ENCODE measurements at places on chromosomes 12 and 14.

DNA sequence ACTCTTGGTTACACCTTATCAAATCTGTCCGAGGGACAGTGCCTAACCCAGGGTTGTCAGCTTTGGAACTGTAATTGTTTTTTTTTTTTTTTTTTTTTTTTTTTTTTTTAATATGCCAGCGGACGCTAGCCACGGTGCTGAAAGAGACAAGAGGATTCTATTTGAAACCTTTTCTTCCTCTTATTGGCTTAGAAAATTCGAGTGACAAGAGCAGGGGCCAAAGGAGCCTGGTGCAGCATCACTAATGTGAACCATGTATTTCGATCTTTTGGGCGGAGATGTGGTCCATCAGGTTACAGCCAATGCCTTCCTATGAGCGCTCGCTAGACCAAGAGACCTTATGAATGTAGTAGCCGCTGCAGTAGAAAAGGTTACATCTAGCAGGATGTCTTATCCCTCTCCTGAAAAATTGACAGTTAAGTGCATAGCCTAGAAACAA, 922 bp downstream of the PTPRR start:
- DNase-seq, result no peak

- DNase-seq, result no peak
These were observed 2.5 kb downstream of the SLC38A1 start for GRCh38 chr12:46266382-46266791.

DNA sequence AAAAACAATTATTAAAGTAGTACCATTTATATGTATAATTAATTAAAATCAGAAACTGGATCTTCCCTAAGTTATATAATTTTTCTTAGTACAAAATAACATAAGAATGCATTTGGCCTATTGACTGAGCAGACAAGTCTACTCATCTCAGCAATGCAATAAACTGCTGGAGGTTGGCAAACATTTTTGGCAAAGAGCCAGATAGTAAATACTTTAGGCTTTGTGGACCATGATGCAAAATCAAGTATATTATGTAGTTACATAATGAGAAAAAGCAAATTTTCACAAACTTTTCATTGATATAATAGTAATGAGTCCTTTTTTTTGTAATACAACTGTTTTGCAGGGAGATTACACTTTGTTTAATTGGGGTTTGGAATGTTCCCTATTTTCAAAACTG, 30.9 kb downstream of the ERGIC2 start:
- no peak for DNase-seq

DNA sequence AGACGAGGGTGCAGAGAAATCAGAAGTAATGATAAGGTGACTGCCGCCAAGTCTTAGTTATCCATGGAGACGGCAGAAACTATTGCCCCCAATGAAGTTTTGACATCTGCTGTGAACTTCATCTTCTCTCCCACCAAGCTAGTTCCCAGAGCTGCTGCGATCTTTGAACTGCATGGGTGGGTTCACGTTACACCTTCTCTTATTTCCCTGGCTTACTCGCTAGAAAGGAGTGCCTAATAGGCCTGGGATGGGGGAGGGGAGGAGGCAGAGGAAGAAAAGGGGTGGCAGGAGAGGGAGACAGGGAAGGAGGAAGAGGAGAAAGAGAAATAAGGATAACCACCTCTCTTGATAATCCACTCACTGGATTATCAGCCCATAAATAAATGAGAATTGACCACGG, 157.1 kb downstream of the NTF3 start:
- DNase-seq, result no peak

DNA sequence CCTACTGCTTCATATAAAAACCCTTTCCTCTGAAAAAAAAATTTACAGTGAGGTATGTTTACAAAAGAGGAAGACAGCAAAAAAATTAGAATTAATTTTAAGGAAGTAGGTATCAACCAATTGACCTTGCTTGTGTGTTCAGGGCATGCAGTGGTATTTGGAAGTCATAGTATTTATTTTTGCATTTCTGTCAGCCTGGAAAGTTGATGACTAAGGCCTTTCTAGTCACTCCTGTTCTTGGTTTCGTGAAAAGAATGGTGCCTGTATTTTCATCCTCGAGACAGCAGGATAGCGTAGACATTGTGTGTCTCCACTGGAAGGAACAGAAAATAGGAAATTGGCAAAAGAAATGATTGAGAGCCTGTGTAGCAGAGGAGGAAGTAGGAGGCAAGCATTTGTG, 24.5 kb downstream of the SLC16A7 start:
- no peak for DNase-seq

DNA sequence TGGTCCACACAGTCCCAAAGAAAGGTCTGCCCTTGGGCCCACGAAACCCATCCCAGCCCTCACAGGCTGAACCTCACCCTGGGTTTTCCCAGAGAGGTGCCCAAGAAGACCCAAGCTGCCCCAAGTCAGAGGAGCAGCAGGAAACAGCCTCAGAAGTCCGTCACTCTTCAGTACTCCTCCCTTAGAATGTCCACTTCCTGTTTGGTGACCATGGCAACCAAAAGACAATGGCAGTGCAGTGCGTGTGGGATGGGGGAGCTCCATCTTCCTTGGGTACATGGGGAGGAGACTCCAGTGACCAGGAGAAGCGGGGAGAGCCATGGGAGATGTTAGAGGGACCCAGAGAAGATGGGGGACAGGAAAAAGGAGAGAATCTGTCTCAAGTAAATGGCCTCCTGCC, 11.3 kb downstream of the SELPLG start:
- no peak for DNase-seq

DNA sequence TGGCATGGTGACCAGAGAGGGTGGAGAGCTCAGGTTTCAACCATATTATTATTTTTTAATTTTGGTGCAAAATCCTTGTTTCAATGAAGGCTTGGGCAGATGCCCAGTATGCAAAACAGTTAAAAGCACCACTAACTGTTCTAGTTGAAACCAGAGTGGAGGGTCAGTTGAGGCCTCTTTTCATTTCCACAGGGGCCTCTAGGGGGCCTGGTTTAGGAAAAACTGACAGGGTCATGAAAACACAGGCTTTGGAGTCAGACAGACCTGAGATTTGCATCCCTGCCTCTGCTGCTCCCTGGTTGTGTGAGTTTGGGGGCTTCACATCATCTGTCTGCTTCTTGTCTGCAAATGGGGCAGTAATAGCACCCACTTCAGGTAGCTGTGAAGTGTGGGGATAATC, 3.3 kb upstream of the RPH3A start:
- DNase-seq, result no peak

- no peak for DNase-seq
These were observed 316.4 kb downstream of the ZFP36L1 start for GRCh38 chr14:68476212-68477109.

GRCh38 chr12:125142601-125143000, 77.4 kb downstream of the AACS start:
- DNase-seq, result no peak

- DNase-seq, result no peak
These were observed 68.0 kb downstream of the DIP2B start for GRCh38 chr12:50572760-50573159.

- no peak for DNase-seq
These were observed 22.4 kb upstream of the MARK3 start for GRCh38 chr14:103362780-103363179.

- no peak for DNase-seq
These were observed 239.7 kb downstream of the SLC41A2 start for GRCh38 chr12:104718304-104718929.

DNA sequence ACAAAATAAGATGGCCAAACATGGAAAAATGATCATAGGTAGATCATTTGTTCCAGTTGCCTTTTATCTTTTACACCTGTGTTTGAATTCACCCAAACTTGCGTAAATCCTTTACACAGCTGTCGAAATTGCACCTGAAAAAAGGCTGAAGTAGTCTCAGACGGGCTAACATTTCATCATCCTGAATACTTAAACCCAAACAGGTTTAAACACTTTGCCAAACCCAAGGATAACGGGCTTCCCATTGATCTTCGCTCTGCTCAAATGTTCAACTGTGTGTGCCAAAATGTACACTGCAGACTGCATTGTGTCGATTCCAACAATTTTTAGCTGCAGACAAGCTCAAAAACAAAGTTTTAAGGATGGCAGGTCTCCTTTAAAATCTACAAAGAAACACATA, 288.7 kb upstream of the DDHD1 start:
- DNase-seq, result no peak

DNA sequence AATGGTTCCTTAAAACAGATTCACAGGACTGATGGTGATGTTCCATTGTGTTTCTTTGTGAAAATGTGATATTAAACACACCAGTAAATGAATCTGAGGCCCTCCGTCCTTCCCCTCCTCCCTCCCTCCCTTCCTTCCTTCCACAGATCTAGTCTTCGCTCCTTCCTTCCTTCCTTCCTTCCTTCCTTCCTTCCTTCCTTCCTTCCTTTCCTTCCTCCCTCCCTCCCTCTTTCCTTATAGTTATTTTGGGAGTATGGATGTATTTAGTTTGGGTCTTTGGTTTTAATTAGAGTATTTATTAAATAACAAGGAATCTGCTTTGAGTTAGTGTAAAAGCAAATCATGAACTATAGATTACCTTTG, 410.8 kb downstream of the PCNX1 start:
- DNase-seq, result no peak

DNA sequence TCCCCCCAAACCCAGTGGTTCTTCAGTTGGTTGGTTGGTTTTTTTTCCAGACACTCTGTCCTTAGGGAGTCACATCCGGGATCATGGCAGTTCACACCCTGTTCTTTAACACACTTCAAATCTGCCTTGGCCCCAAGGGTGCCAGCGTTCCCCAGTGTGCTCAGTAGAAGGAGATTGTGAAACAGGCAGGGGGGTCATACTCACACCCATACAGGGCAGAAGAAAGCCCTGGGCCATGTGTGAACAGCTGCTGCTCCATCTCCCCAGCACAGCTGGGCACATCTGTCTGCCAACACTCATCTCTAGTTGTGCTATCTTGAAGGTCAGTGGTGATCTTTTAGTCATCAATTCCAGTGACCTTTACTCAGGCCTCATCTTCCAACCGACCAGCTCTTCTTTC, 64.4 kb upstream of the FUT8 start:
- DNase-seq, result no peak

DNA sequence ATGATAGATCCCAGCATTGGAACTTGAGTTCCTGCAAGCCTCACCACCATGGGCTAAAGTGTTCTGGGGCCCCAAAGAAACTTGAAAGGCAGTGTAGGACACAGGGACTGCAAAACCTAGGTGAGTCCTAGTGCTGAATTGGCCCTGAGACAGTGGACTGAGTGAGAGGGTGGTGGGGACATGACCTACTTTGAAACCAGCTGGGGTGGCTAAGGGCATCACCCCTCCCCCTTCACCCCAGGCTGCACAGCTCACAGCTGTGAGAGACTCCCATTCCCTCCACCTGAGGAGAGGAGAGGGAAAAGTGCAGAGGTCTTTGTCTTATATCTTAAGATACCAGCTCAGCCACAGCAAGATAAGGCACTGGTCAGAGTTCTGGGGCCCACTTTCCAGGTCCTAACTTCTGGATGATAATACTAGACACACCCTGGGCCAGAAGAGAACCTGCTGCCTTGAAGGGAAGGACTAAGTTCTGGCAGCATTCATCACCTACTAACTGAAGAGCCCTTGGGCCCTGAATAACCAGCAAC, 62.5 kb downstream of the MAPKAPK5 start:
- DNase-seq, result no peak

All from NK-92 treated with Interleukin-12 subunit alpha and Interleukin-12 subunit beta, amount 100 ng/mL, for 24 hours (cell line).